Stomach (tissue), 19 donors: ENCODE measurements at places on chromosomes 2 and 18. TPM values are rescaled to one million over a fixed set of nuclear protein-coding genes. Genes with fewer than 3 reads are reported as not detected.

DNA sequence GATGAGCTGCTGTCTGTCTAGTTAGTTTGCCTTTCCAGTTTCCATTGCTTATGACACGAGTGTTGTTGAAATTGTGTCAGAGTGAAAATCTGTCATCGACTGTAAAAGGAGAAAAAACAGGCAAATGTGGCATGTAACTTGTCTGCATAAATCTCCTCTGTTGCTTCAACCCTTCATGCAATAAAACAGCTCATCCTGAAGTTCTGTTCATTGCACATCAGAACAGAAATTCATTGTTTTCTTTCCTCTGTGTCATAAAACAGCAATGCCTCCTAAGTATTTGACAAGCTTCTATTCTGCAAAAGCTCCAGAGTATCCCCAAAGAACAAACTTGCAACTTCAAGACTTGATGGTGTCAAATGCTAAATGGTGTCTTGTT is 432.1 kb downstream of the MEIS1 start:
- no peak for DNase-seq

GRCh38 chr2:223941579-223942277 is 3.4 kb downstream of the WDFY1 start:
- peak; percentile 28 for DNase-seq

SERPINB7 gene
- polyA plus RNA-seq = not detected

DNA sequence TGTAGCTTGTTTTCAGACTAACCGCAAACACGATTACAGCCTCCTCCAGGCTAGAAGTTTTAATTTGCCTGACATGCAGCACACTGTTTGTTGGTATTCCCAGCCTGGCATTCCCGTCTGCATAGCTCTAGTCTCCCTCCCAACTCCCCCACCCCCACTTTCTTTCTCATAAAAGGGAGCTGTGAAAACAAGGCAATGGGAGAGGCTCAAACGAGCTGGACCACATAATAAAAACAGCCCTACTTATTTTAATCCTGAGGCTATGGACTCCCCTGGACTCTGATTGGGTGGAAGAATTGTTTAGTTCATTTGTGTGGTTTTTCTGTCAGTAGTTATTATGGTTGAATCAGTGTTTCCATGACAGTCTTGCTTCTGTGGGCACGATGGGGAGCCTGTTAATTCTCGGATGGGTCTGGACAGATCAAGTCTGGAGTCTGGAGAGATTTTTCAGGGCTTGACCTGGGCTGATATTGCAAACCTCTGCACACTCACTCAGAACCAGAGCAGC is 1.2 kb downstream of the STON1 start:
- DNase-seq = peak; percentile 69

MOGAT1 gene
- not detected for polyA plus RNA-seq

DNA sequence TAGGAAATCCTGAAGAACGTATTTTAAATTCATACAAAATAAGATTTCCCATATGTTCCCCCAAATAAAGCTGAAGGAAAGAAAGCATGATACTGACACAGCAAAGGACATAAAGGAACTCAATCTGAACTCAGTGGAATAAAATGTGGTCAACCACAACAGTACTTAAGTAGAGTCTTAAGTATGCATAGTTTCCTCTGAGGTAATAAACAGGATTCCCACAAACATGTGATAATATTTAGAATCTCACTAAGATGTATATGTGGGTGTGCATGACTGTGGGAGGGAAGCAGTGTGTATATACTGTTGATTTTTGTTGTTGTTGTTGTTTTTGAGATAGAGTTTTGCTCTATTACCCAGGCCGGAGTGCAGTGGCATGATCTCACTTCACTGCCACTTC is 69.3 kb downstream of the NOL10 start:
- peak; percentile 22 for DNase-seq

ANO7 gene
- 0.48 TPM for polyA plus RNA-seq

DNA sequence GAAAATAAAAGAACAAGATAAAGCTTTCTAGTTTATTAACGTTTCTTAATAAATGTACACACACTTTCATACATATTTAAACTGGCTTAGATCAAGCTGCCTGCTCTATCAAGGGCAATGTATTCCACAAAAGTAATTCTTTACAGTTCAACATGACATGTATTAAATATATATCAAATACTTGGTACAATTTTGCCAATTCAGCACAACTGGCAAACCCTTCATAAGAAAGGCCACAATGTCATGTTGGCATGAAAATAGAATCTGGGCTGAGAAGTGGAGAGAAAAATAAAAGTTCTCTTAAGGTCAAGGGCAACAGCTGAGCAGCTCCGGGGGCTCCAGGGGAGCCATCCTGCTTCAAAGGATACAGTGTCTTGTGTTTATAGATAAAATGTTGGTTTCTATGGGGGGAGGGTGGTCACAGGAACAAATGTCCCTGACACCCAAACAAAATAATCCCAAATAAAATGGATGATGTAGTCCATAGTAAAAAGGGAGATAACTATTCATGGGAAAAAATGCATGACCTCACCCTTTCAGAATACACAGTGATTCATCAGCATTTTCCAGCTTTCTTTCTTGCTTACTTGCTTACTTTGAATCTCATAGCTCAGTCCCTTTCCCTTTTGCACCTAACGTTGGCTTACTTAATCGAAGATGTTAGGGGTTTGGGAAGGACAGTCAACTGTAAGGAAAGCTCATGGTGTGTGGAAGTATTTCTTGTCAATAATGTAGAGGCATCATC is 494.9 kb downstream of the NYAP2 start:
- DNase-seq = no peak

GRCh38 chr18:12838178-12838634 is 45.8 kb downstream of the PTPN2 start:
- peak; percentile 90 for DNase-seq

AGXT gene
- not detected for polyA plus RNA-seq

- no peak for DNase-seq
These were observed 70.0 kb upstream of the SP3 start for GRCh38 chr2:174035117-174035635.

GALNT14 gene
- 1.4 TPM for polyA plus RNA-seq

GRCh38 chr18:44584900-44585299 is 95.8 kb upstream of the SETBP1 start:
- DNase-seq = no peak

DNA sequence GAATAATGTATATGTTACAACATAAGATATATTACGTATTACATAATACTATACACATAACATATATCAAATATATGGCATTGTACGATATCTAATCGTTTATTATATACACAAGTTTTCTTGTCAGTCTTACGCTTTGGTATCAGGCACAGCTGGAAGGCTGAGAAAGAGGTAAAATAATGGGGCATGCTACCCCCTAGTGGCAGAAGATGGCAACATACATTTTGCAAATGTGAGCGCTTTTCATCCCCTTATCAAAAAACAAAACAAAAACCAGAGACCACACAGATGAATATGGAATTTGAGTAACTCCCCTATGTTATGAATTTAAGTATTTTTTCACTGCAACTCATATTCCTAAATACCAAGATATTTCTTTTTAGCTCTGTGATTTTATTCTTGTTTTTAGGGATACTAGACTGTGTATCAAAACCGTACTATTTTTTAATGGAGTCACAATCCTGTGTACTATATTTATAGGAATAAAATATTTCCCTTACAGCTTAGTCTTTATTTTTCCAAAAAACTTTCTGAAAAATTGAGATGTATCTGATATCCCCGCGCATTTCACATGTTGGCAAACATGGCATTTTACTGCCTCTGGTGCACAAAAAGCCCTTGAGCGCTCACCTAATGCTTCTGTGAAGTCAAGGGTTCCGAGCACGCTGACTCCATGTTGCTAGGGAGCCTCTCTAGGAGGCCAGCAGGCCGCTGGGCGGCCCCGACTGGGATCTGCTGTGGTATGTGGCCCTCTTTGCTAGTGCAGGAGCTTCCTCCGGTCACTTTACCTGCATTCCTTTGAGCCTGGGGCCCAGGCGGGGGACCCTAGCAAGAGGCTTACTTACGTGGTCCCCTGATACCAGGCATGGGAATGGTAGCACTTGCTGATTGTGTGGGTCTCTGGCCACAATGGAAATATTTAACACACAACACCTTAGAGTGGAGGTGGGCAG is 62.5 kb downstream of the SLC4A3 start:
- DNase-seq = peak; percentile 40

GRCh38 chr18:46793565-46793964 is 36.7 kb upstream of the ST8SIA5 start:
- DNase-seq = no peak

- no peak for DNase-seq
These were observed 574 bp downstream of the NIFK start for GRCh38 chr2:121736140-121736461.

RRM2 gene
- polyA plus RNA-seq = 12.0 TPM

ALPG gene
- polyA plus RNA-seq = not detected

- DNase-seq = no peak
These were observed 93.5 kb downstream of the TFCP2L1 start for GRCh38 chr2:121191191-121192170.

GRCh38 chr2:8002765-8003393 is 679.0 kb upstream of the ID2 start:
- DNase-seq = no peak

GRP gene
- polyA plus RNA-seq = not detected

ZNF521 gene
- 2.2 TPM for polyA plus RNA-seq

DNA sequence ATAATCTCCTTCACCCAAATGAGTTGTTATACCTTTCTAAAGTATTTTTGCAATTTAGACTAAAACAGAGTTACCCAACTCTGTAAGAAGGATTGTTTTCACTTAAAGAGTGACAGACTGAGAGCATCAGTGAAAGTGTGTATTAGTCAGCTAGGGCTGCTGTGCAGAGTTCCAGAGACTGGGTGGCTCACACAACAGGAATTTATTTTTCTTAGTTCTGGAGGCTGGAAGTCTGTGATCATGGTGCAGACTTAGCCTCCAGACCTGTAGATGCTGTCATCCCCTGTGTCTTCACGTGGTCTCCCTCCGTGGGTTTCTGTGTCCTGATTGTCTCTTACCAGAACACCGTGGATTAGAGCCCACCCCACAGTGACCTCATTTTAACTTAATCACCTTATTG is 40.0 kb downstream of the BCL2L11 start:
- no peak for DNase-seq

GRCh38 chr2:70596739-70597138 is 43.1 kb upstream of the TGFA start:
- DNase-seq = no peak

DNA sequence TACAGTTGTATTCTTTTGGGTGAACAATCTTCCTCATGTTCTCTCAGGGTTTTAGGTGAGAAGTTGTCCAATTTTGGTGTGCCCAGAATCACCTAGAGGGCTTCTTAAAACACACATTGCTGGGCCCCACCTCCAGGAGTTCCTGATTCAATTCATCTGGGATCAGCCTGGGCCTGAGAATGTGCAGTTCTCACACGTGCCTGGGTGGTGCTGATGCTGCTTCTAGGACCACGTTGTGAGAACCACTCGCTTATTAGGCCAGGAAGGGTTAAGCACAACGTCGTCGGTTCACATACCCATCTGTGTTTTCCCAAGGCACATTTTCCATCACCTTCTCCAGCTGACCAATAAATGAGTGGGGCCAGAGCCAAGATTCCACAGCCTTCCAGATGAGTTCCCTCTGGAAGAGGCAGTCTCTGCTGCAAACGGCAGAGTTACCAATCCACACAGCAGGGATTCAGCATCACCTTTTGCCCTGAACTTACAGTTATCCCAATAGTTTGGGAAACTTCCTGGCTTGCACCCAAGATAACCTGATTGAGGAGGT is 277.7 kb upstream of the HNRNPA3 start:
- DNase-seq = no peak

KIF5C gene
- polyA plus RNA-seq = 0.93 TPM

GRCh38 chr2:99388892-99389291 is 51.7 kb downstream of the EIF5B start:
- DNase-seq = no peak

CD207 gene
- polyA plus RNA-seq = 1.4 TPM

ANKRD62 gene
- polyA plus RNA-seq = not detected

- no peak for DNase-seq
These were observed 144.2 kb downstream of the WDR7 start for GRCh38 chr18:56795381-56795780.

DNA sequence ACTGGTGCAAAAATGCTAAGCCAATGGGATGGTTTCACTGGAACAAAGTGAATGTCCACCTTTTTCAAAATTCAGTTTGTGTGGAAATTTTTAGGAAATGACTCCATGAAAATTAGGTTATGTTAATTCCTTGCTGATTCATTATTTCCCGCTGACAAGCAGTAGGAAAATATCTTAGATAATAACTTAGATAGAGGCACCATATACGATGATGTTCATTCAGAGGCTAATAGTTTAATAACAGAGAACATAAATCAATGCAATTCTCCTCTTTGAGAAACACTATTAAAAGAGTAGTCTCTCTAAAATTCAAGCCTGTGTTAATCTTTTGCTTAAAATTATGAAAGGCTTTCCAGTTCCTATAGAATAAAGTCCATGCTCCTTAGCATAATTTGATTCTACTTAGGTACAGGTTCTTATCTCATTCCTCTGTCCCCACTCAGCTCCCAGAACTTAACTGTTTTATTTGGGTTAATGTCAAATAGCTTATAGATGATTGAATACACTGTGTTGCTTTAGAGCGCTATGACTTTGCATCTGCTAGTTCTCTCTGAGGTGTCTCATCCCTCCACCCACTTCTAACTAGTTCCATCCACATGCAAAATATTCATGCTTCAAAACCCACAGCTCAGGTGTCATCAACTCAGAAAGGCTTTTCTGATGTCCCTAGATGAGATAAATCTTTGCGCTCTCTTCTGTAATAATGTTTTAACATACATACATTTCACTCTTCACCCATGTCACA is 503.6 kb downstream of the ERBB4 start:
- DNase-seq = no peak

ANKRD29 gene
- 16.5 TPM for polyA plus RNA-seq

DNA sequence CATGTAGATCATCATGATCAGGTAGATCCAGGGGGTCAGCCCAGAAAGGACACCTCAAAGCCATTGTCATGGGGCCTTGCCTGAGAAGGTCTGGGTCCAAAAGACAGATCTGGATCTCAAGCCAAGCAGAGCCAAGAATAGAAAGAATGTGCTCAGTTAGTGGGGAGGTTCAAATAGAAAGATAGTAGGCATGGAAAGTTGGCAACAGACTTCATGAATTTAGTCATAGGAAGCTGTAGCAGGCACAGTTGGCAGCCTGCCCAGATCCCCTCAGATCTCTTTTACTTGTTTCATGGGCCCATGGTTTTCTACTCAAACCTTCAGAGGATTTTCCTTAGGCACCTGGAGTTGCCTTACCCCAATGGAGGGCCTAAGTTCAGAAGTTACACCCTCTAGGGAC is 767.0 kb downstream of the SLC4A3 start:
- DNase-seq = no peak

- no peak for DNase-seq
These were observed 101.2 kb downstream of the APOB start for GRCh38 chr2:20942646-20943125.
